ENCODE measurements at places on chromosomes 1 and 21.
A peak's percentile ranks its signal among the peaks of the same experiment; 100 is the strongest.

- H3K36me3 ChIP-seq = no peaks in the 10 kb centered on the region
- no peak overlapping the region for H3K27ac ChIP-seq
- no peaks in the 10 kb centered on the region for H3K27me3 ChIP-seq
- peaks cover 4% of the 10 kb centered on the region for H3K4me1 ChIP-seq
- H3K4me3 ChIP-seq = no peak overlapping the region
- DNase-seq = no peak
These were observed 3.2 kb downstream of the ANGPTL1 start for GRCh38 chr1:178867670-178868069.

DNA sequence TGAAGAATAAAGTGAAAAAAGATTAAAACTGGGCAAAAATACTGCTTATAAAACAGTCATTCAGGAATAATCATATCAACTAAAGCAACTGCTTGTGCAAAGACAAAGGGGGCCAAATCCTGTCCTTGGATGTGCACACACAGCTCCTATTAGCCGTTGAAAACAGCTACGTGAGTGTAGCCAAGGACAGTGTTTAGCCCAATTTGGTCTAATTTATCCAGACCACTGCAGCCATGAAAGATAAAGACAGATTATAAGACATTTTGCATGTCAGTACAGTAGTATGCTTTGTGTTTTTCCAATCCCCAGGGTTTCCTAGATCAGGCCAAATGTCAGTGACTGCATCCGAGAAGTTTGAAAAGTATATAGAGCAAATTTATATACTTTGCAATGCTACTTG is 146.3 kb upstream of the PKN2 start:
- no peak overlapping the region for H3K27ac ChIP-seq
- no peak for DNase-seq
- H3K4me3 ChIP-seq = no peak overlapping the region
- H3K27me3 ChIP-seq = no peaks in the 10 kb centered on the region
- no peaks in the 10 kb centered on the region for H3K4me1 ChIP-seq
- no peaks in the 10 kb centered on the region for H3K36me3 ChIP-seq

DNA sequence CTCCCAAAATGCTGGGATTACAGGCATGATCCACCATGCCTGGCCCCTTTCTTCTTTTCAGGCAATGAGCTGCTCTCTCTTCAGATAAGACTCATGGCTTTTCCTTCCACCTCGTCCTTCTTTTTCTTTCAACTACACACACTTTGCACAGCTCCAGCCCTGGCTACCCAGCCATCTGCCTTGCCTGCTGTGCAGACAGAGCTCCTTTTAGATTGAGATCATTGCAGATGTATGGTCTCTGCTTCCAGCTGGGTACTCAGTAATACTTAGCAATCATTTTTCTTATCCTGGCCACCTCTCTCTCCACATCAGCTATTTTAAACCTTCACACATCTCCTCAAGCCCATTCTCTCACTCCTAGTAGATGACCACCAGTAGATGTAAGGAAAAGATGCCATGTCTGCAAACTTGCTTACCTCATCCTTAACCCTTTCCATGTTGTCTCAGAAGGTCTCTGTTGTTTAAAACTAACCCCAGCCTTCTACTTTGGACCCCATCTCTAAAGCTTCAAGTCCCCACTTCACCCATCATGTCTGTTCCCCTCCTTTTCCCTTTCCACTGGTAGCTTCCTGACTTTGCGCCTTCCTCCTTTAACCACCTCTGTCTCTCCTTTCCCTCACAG is 7.3 kb downstream of the RAB4A start:
- H3K4me1 ChIP-seq = peaks cover 5% of the 10 kb centered on the region
- no peaks in the 10 kb centered on the region for H3K27me3 ChIP-seq
- no peak for DNase-seq
- H3K36me3 ChIP-seq = no peaks in the 10 kb centered on the region
- no peak overlapping the region for H3K27ac ChIP-seq

GRCh38 chr1:246788895-246789338 is 64.7 kb downstream of the SCCPDH start:
- no peak overlapping the region for H3K4me3 ChIP-seq
- no peaks in the 10 kb centered on the region for H3K4me1 ChIP-seq
- H3K36me3 ChIP-seq = no peaks in the 10 kb centered on the region
- H3K27me3 ChIP-seq = no peaks in the 10 kb centered on the region
- peak; percentile 8 for DNase-seq
- no peak overlapping the region for H3K27ac ChIP-seq

GRCh38 chr1:156151093-156151688 is 2.2 kb upstream of the SEMA4A start:
- H3K4me1 ChIP-seq = peaks cover 12% of the 10 kb centered on the region
- peaks cover 18% of the 10 kb centered on the region for H3K27me3 ChIP-seq
- no peaks in the 10 kb centered on the region for H3K36me3 ChIP-seq
- H3K27ac ChIP-seq = no peak overlapping the region

GRCh38 chr1:117559139-117559538 is 46.7 kb upstream of the TENT5C start:
- no peak for DNase-seq
- no peak overlapping the region for H3K4me3 ChIP-seq
- no peaks in the 10 kb centered on the region for H3K27me3 ChIP-seq
- no peaks in the 10 kb centered on the region for H3K4me1 ChIP-seq
- H3K27ac ChIP-seq = no peak overlapping the region

GRCh38 chr21:29030909-29031308 is 6.4 kb downstream of the USP16 start:
- no peak overlapping the region for H3K27ac ChIP-seq
- H3K4me3 ChIP-seq = no peak overlapping the region
- H3K36me3 ChIP-seq = peaks cover 29% of the 10 kb centered on the region

GRCh38 chr1:164726235-164726634 is 167.3 kb downstream of the PBX1 start:
- H3K27ac ChIP-seq = no peak overlapping the region
- H3K4me3 ChIP-seq = no peak overlapping the region
- H3K27me3 ChIP-seq = no peaks in the 10 kb centered on the region
- peaks cover 13% of the 10 kb centered on the region for H3K4me1 ChIP-seq

DNA sequence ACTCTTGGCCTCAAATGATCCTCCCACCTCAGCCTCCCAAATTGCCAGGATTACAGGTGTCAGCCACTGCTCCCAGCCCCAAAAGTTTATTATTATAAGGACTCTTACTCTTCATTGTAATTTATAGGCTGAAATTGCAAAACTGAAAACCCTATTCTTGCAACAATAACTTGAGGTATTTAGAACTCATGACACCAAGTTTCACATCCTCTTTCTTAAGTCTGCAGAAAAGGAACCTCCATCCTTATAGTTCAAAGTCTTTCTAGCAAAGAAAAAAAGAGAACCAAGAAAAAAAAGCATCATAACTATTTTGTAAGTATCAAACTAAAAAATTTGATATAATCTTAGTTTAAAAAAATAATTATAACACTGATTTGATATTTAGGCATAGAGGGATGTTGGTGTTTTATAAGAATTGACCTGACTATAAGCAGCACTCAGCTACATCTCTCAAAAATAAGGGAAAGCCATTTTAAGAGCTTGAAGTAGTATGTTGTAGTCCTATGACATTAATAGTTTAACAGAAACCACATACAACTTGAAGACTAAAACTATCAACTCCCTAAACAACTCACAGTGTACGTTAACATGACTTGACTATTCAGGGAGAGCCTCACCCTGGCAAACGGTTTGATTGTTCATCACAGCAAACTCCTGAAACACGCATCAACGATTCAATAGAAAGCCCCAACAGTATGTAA is 122.4 kb downstream of the AKT3 start:
- no peak for DNase-seq
- H3K4me3 ChIP-seq = no peak overlapping the region
- H3K27me3 ChIP-seq = no peaks in the 10 kb centered on the region
- H3K4me1 ChIP-seq = peaks cover 2% of the 10 kb centered on the region
- no peak overlapping the region for H3K27ac ChIP-seq
- no peaks in the 10 kb centered on the region for H3K36me3 ChIP-seq

- DNase-seq = peak; percentile 89
- peak overlapping the region; percentile 29 for H3K4me3 ChIP-seq
- H3K36me3 ChIP-seq = no peaks in the 10 kb centered on the region
- no peaks in the 10 kb centered on the region for H3K27me3 ChIP-seq
- H3K4me1 ChIP-seq = peaks cover 15% of the 10 kb centered on the region
These were observed 59.9 kb upstream of the ZSWIM5 start for GRCh38 chr1:45266151-45266801.

GRCh38 chr1:41863718-41864117 is 55.0 kb downstream of the HIVEP3 start:
- H3K27me3 ChIP-seq = no peaks in the 10 kb centered on the region
- no peak for DNase-seq
- H3K4me1 ChIP-seq = peaks cover 52% of the 10 kb centered on the region
- peak overlapping the region; percentile 96 for H3K27ac ChIP-seq

GRCh38 chr1:109654519-109654918 is 1.4 kb upstream of the GSTM4 start:
- H3K4me1 ChIP-seq = peaks cover 26% of the 10 kb centered on the region
- no peak for DNase-seq
- H3K27me3 ChIP-seq = peaks cover 5% of the 10 kb centered on the region
- H3K4me3 ChIP-seq = no peak overlapping the region

- H3K36me3 ChIP-seq = no peaks in the 10 kb centered on the region
- no peak overlapping the region for H3K4me3 ChIP-seq
- DNase-seq = peak; percentile 62
- H3K27me3 ChIP-seq = no peaks in the 10 kb centered on the region
- H3K4me1 ChIP-seq = peaks cover 5% of the 10 kb centered on the region
These were observed 26.3 kb downstream of the RAB7B start for GRCh38 chr1:205976708-205977401.

- peak overlapping the region; percentile 80 for H3K4me3 ChIP-seq
- peak; percentile 48 for DNase-seq
- no peaks in the 10 kb centered on the region for H3K27me3 ChIP-seq
These were observed 725 bp downstream of the MTFR1L start for GRCh38 chr1:25820247-25821111.

GRCh38 chr1:103344930-103345329 is 180.6 kb upstream of the RNPC3 start:
- H3K27me3 ChIP-seq = no peaks in the 10 kb centered on the region
- no peak for DNase-seq
- no peaks in the 10 kb centered on the region for H3K36me3 ChIP-seq
- no peak overlapping the region for H3K27ac ChIP-seq
- H3K4me3 ChIP-seq = no peak overlapping the region

DNA sequence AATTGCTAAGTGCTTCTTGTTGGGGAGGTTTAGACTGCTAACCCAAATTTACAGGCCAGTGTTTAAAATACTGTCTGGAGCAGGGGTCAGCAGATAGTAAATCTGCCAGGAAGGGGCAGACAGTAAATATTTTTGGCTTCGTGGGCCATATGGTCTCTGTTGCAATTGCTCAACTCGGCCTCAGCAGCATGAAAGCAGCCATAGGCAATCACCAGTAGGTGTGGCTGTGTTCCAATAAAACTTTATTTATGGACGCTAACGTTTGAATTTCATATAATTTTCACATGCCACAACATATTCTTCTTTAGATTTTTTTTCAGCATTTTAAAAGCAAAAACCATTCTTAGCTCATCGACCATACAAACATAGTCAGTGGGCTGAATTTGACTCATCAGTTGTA is 172.7 kb downstream of the BRINP2 start:
- H3K4me1 ChIP-seq = no peaks in the 10 kb centered on the region
- no peak for DNase-seq
- no peak overlapping the region for H3K4me3 ChIP-seq
- H3K36me3 ChIP-seq = no peaks in the 10 kb centered on the region
